ENCODE measurements at places on chromosomes 7 and 10.
A peak's percentile ranks its signal among the peaks of the same experiment; 100 is the strongest.

DNA sequence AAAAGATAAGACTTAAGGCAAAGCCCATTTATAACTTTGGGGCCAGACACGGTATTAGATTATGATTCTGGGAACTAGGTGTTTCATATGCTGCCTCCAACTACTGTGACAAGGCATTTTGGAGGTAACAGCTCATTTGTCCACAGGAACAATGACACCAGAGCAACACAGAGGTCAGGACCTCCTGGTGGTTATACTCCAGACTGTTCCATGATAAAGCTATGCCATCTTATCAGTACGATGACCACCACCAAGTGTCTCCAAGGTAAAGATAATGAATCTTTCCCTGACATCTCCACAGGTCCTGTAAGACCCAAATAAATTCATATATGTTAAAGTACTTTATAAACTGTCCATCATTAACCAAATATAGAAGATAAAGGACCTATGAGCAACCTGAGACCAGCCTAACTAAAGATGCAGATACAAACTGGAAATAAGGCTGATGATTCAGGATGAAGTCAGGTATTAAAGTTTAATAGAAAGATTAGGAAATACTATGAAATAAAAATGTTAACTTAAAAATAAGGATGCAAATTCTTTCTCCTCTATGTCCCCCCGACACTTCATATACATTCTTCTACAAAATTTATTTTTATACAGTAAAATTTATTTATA, 26.2 kb downstream of the CUL2 start:
- no peak for DNase-seq

GRCh38 chr10:83917537-83918506, 221.5 kb upstream of the GHITM start:
- DNase-seq: no peak

DNA sequence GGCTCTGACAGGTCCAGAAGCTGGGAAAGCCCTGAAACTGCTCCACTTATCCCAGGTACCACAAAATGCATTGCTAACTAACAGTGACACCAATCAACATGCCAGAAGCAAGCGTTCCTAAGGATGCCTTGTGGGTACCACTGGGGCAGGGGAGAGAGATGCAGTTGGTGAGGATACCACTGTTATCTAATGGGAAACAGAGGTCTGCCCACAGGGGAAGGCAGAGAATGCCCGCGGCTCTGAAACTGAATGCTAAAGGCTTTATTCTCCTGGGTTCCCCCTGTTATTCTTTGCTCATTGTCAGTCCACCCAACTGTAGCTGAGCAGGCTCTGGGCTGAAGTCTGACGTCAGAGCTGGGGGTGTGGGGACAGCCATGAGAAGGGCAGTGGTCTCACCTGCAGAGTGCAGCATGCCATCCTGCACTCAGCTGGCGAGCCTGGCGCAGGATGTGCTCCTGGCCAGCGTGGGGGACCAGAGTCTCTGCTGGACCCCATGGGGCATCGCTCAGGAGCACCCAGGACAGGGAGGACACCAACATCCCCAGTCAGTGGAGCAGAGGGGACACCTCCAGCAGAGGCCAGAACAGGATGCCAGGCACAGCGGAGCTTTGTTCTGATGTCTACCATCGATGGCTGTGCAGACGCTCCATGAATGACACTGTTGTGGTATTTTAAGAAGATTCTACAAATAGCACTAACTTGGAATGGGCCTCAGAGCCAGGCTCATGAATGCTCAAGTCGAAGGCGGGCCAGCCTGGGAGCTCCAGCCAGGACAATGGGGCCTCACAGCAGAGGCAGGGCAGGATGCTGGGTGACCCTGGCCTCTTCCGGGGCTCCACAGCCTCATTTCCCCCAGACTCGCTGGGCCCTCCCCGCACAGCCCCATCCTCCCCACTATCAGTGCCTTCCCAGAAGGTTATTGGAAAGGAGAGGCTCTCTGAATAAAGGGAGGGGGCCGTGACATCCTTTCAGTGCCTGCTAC, 95.8 kb downstream of the ARHGAP22 start:
- DNase-seq: no peak

GRCh38 chr10:86962981-86963310, 4.5 kb downstream of the SNCG start:
- no peak for DNase-seq

DNA sequence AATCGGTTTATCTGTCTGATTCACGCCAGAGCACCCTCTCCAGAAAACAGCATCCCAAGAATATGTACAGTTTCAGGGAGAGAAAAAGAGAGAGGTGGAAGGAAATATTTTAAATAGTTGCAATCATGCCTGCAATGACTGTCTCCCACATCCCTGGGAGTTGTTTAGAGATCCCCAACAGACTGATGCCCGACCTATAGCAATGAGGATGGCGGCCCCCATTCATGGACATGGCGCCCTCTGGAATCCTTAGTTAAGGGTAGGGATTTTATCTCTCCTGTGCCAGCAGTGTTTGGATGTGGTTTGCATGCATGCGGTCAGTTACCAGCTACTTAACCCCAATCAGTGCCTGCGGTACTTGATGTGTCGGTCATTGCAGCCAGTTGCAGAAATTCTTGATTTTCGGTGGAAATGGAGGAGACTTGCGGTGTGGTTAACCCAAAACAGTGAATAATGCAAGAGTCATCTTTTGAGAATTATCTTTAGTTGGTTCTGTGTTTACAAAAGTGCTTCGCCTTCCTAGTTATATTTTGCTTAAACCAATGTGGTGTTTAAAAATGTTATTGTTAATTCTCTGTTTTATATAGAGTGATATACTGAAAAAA, 186.0 kb upstream of the TCF7L2 start:
- no peak for DNase-seq

- DNase-seq: no peak
Measured at GRCh38 chr7:382043-382400, 92.1 kb downstream of the FOXL3 start.

DNA sequence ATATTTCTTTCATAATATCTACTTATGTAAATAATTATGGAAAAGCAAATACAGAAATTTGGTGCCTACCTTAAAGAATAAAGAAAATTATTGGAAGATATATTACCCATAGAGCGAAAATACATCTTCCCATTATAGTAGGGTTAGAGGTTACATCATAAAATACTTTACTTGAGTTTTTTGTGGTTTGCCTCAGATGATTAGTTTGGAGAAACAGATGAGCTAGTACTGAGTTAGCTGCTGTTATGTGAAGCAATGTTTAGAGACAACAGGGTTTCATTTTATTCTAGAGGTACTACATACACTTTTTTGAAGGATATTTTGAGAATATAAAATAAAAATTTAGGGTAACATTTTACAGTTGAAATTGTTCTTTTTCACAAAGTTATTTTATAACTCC, 2.9 kb upstream of the MLLT10 start:
- DNase-seq: no peak

GRCh38 chr7:79452032-79452494, 1.4 kb downstream of the MAGI2 start:
- DNase-seq: no peak

DNA sequence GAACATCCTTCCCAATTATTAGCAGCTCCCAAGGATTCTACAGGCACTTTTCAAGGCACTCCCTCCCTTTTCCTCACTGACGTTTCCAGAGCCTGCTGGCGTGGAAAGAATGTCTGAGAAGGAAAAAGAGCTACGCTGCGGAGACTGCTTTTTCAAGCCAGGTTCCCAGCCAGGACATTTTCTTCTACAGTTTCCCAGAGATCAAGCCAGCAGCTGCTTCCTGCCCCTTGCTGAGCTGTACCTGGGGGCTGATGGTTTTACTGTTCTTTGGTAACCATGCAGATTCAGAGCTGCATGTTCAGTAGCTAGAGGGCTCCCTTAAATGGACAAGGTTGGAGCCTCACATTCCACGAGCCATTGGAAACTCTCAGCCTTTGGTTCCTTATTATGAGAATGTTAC, 133.4 kb downstream of the EVX1 start:
- DNase-seq: no peak

DNA sequence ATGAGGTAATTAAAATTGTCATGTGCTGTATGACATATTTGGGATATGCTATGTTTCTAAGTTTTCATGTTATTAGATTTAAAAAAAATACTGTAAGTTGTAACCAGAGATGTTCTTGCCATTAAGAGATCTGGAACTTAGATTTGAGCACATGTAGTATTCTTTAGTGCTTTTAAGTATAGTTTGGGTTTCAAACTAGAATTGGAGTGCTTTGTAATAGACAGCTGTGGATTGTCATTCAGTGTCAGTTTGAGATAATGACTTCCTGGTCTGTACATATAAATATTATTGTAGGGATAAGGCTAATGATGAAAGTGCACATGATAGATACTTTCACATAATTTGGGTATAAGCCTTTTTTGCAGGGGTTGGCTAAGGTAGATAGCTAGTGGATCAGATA, 936.2 kb downstream of the CNTNAP2 start:
- DNase-seq: no peak

GRCh38 chr10:60114765-60115586, 208.6 kb upstream of the CCDC6 start:
- peak; percentile 23 for DNase-seq

DNA sequence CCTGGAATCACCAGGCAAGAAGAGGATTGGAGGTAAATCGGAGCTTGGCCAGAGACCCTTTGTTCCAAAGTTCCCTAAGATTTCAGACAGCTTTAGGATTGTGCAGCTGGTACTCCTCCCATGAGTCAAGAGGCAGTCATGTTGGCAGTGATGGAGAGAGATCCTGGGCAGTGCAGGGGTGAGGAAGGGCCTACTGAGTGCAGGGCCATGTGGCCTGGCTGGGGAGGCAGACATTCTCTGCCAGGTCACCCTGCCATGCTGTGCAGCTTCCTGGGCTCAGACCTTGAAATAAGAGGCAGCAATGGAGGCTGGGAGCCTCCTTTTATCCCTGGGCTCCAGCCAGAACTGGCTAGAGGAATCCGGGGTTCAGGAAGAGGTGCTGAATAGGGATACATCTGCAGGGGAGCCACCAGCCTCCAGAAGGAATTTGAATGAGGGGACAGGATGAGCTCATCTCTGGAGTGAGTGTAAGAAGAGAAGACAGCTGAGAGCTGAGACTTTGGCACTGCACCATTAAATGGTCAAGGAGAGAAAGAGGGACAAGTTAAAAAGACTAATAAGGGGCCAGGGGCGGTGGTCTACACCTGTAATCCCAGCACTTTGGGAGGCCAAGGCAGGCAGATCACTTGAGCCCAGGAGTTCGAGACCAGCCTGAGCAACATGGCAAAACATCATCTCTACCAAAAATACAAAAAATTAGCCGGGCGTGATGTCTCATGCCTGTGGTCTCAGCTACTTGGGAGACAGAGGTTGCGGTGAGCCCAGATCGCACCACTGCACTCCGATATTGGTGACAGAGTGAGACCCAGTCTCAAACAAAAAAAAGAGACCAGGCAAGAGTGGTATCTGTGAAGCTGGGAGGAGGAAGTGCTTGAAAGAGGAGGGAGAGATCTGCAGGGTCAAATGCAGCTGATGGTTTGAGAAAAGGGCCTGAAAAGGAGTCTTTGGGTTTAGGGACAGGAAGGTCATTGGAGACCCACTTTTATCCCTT, 12.0 kb downstream of the SFTPD start:
- DNase-seq: no peak

GRCh38 chr10:132514821-132515520, 22.6 kb upstream of the INPP5A start:
- no peak for DNase-seq

GRCh38 chr7:100975371-100975821, 6.0 kb downstream of the MUC12 start:
- DNase-seq: no peak

- no peak for DNase-seq
Measured at GRCh38 chr10:71408436-71409225, 11.9 kb downstream of the CDH23 start.

- no peak for DNase-seq
Measured at GRCh38 chr7:15306296-15306695, 255.5 kb downstream of the AGMO start.

GRCh38 chr7:111138586-111138985, 47.7 kb downstream of the LRRN3 start:
- no peak for DNase-seq

DNA sequence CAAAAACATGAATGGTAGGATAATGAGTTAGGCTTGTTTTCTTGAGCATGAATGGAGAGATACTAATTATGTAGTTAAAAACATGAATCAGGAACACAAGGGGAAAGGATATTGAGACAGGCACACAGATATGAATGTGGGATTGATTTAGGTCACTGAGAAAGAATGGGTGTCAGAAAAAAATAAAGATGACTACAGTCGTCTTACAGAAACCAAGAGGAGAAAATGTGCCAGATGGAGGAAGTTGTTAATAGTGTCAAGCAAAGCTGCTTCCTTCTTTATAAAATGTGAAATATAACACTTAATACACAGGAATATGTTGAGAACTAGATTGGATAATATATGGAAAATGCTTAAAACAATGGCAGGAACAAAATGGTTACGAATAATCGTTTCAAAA, 173.3 kb upstream of the BET1 start:
- no peak for DNase-seq

GRCh38 chr7:11328309-11328708, 354.6 kb downstream of the PHF14 start:
- no peak for DNase-seq

- DNase-seq: no peak
Measured at GRCh38 chr7:67990003-67990402, 993.4 kb downstream of the TYW1 start.

DNA sequence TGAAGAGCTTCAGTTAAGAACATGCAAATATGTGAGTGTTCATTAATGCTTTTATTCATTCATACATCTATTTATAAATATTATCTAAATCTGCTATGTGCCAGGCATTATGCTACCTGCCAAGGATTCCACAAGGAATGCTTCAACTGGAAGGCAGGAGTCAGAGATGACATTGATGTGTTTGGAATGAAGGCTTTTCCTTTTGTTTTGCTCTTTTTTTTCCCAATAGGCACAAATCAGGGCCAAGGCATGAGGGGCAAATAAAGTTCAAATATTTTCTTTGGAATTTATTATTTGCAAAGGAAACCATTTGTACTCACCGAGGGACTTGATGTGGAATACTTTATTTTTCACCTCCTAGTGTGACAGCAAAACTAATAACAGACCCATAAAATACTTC, 530.3 kb downstream of the ARL4A start:
- no peak for DNase-seq

DNA sequence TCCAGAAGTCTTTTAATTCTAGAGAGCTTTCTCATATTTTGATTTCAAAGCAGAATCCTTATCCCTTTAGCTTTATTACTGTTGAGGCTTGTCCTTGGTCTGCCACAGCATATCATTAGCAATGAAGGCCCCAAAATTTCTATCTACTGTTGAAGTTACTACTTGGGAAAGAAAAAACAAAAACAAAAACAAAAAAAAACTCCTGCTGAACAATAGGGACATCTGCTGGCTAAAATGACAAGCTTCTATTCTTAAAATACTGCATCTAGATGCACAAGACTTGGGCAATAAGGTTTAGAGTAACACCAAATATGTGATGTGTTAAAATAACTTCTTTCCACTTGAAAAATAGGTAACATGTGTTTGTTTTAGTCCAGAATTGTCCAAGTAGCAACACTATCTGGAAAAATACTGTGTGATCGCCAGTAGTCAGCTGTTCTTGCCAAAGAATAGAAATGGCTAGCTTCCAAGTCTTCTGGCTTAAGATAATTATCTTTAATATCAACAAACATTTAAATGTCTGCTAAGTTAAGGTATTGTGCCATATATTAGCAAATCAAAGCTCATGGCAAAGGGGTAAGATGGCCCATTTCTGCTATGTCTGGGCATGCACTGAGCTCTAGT, 3.8 kb upstream of the DMTF1 start:
- DNase-seq: no peak

Measured in CD4-positive, alpha-beta T cell treated with Interleukin-6 at 100 ng/mL for 8 hours (primary cell).